ENCODE measurements at places on chromosomes 13 and 19.

GRCh38 chr13:110421696-110422385 lies 114.8 kb downstream of the COL4A2 start:
- peak overlapping the region; percentile 51 for H3K27ac ChIP-seq
- H3K4me3 ChIP-seq: no peak overlapping the region
- H3K4me1 ChIP-seq: peaks cover 4% of the 10 kb centered on the region
- no peaks in the 10 kb centered on the region for H3K36me3 ChIP-seq

GRCh38 chr19:18007044-18007916 lies 690 bp upstream of the ARRDC2 start:
- H3K4me3 ChIP-seq: peak overlapping the region; percentile 35
- peaks cover 34% of the 10 kb centered on the region for H3K36me3 ChIP-seq
- peak; percentile 91 for DNase-seq
- peaks cover 32% of the 10 kb centered on the region for H3K4me1 ChIP-seq

- H3K36me3 ChIP-seq: no peaks in the 10 kb centered on the region
- H3K4me1 ChIP-seq: peaks cover 3% of the 10 kb centered on the region
- no peak overlapping the region for H3K27ac ChIP-seq
- H3K27me3 ChIP-seq: no peaks in the 10 kb centered on the region
- DNase-seq: no peak
Observed at GRCh38 chr13:32021785-32022184, 9.8 kb upstream of the FRY start.

DNA sequence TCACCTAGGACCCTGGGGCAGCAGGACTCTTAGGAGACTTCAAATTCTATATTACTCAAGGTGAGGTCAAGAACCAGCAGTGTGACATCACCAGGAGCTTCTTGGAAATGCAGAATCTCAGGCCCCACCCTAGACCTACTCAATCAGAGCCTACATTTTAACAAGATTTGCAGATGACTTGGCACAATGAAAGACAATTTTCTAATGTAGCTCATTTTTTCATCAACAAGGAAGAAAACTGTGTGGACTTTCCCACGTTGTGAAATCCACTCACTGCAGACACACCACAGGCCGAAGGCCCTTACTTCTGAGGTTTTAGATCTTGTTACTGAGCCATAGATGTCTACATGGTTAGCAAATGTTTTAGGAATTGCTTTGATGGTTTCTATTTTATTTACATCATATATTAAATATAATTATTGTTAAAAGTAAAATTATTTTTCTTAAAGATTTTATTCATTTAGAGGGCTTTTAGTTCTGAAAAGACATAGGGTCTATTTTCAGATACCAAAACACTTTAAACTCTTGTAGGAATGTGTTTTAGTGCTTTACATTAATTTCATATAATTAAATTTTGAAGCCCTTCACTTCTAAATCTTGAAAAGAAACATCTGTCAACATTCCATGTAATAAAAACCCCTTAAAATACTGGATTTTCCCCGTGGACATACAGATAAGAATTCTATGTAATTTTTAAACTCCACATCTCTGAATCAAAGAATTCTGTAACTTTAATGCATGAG lies 18.5 kb upstream of the STARD13 start:
- no peak for DNase-seq
- H3K4me1 ChIP-seq: peaks cover 5% of the 10 kb centered on the region
- no peaks in the 10 kb centered on the region for H3K27me3 ChIP-seq
- no peak overlapping the region for H3K27ac ChIP-seq
- no peaks in the 10 kb centered on the region for H3K36me3 ChIP-seq

DNA sequence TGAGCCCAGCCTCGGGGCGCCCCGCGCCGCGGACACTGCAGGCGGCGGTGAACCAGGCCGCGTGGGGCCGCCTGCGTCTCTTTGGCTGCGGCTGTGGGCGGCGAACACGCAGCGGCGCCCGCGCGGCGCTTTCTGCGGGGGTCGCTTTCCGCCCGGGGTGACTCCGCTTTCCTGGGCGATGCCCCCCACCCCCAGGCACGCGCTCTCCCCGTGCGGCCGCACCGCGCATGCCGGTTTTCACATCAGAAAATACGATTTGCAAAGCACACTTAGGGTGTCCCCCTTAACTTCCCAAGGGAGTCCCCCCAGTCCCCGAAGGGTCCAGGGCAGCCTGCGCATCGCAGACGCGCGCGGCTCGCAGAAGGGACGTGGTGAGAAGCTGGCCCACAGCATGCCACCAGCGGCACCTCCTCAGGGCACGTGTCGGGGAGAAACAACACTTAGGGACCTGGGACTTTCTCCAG lies 5.3 kb downstream of the F7 start:
- peak; percentile 33 for DNase-seq
- H3K36me3 ChIP-seq: no peaks in the 10 kb centered on the region
- peaks cover 17% of the 10 kb centered on the region for H3K4me1 ChIP-seq

DNA sequence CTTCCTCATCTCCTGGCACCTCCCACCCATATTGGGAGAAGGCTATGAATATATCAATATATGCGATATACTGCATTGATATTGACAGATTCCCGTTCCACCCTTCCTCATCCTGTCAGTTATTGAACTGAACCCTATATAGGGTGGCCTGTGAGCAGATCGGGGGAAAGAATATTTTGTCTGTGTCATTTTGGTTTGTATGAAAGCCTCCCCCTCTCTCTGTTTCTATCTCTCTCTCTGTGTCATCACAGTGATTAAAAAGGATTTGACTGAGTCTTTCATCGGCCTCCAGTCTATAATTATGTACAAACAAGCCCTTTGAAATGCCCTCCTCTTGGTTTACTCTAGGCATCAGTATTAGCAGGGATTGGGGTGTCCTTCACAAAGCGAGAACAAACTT lies 35.7 kb downstream of the RASL11A start:
- no peaks in the 10 kb centered on the region for H3K4me1 ChIP-seq
- H3K27me3 ChIP-seq: no peaks in the 10 kb centered on the region
- H3K36me3 ChIP-seq: no peaks in the 10 kb centered on the region

DNA sequence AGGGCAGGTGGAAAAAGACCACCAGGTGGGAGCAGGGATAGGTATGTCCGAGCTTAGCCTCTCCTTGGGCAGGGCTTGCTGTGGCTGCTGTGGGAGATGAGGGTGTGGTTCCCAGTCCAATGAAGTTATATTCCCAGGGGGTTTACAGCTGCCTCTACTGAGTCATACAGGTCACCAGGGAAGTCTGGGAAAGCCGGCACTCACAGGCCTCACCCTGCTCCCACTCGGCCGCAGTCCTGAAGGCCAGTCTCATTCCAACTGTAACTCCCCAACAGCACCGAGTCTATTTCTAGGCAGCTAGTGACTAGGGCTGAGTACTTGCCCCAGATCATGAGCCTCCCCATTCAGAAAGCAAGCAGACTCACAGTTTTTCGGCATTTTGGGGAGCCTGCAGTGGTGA lies 77.1 kb downstream of the FNDC3A start:
- H3K4me3 ChIP-seq: no peak overlapping the region
- no peaks in the 10 kb centered on the region for H3K36me3 ChIP-seq
- no peak overlapping the region for H3K27ac ChIP-seq
- H3K27me3 ChIP-seq: no peaks in the 10 kb centered on the region

DNA sequence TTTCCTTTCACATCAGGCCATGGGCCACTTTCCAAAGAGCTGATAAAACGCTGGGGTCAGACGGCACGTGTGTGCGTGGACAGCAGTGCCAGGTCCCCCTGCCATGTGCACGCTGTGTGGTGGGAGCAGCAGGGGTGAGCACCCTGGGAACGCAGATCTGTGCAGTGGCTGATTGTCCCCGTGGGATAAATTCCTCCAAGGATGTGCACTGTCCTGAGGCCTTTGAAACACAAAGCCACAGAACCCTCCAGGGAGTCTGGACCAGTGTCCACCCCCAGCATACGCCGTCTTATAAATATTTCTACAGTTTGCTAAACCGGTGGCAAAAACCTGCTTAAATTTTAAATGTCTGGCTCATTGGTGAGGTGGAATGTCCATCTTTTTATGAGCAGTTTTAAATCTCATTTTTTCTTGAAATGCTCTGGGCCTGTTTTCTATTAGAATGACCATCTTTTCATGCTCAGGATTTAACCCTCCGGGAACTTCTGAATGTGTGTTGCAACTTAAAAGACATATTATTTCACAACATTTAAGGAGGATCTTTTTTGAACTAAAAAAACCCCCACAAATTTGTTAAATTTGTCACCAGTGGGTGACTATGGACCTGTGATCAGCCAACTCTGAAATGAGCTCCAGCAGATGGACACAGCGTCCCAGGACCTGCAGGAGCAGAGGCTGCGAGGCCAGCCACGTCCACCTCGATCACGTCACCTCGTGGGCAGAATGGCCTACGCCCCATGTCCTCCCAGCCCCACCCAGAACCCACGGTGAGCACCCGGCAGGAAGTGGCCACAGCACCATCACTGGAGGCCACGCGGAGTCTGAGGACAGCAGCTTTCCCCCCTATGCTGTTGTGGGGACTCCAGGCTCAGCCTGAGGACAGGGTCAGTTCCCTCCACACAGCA lies 68.6 kb downstream of the RASA3 start:
- H3K27me3 ChIP-seq: no peaks in the 10 kb centered on the region
- H3K36me3 ChIP-seq: no peaks in the 10 kb centered on the region
- H3K27ac ChIP-seq: peak overlapping the region; percentile 90
- DNase-seq: peak; percentile 90
- peak overlapping the region; percentile 43 for H3K4me3 ChIP-seq
- peaks cover 73% of the 10 kb centered on the region for H3K4me1 ChIP-seq

- peak within 1 kb of the TSS; percentile 45 for H3K27ac ChIP-seq
- H3K4me1 ChIP-seq: no peaks in the 10 kb centered on the region
- DNase-seq: no peak
- no peak within 1 kb of the TSS for H3K4me3 ChIP-seq
- no peaks in the 10 kb centered on the region for H3K36me3 ChIP-seq
- no peaks in the 10 kb centered on the region for H3K27me3 ChIP-seq
Observed at GRCh38 chr19:3135961-3136683, at the start of gene GNA15. Gene GNA15 (plus strand): TSS chr19:3136033. CDS start chr19:3136451, 418 bp downstream.

- peak overlapping the region; percentile 9 for H3K27ac ChIP-seq
- H3K27me3 ChIP-seq: no peaks in the 10 kb centered on the region
- no peaks in the 10 kb centered on the region for H3K36me3 ChIP-seq
- H3K4me3 ChIP-seq: no peak overlapping the region
- H3K4me1 ChIP-seq: peaks cover 10% of the 10 kb centered on the region
Observed at GRCh38 chr13:80083081-80083852, 257.7 kb downstream of the SPRY2 start.

GRCh38 chr19:2049741-2050348 lies 1.2 kb downstream of the MKNK2 start:
- H3K27ac ChIP-seq: peak overlapping the region; percentile 93
- peaks cover 20% of the 10 kb centered on the region for H3K36me3 ChIP-seq
- peaks cover 66% of the 10 kb centered on the region for H3K4me1 ChIP-seq
- peak overlapping the region; percentile 93 for H3K4me3 ChIP-seq

DNA sequence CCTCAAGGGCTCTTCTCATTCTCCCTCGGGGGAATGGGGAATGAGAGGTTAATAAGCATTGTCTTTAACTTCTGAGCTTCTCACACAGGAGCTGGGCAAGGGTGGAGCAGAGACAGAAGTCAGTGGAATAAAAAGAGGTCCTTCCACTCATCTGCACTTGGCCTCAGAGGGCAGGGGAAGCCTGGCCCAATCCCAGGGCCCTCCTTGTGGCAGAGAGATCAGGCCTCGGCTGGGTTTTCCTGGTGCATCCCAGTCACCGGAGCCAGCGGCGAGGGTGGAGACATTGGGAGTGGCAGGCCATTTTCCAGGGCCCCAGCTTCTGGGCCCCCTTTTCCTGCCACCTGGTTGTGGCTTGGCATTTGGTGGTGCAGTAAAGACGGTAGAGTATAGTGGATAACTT lies 10.6 kb downstream of the CALM3 start:
- peaks cover 7% of the 10 kb centered on the region for H3K4me1 ChIP-seq
- H3K36me3 ChIP-seq: peaks cover 34% of the 10 kb centered on the region
- no peak overlapping the region for H3K4me3 ChIP-seq
- peak; percentile 56 for DNase-seq
- H3K27me3 ChIP-seq: no peaks in the 10 kb centered on the region

GRCh38 chr19:39540333-39540673 lies 342 bp upstream of the EID2 start:
- peak overlapping the region; percentile 97 for H3K27ac ChIP-seq
- no peaks in the 10 kb centered on the region for H3K36me3 ChIP-seq
- no peaks in the 10 kb centered on the region for H3K27me3 ChIP-seq
- H3K4me3 ChIP-seq: no peak overlapping the region

- H3K4me3 ChIP-seq: no peak overlapping the region
- H3K4me1 ChIP-seq: no peaks in the 10 kb centered on the region
- no peak overlapping the region for H3K27ac ChIP-seq
Observed at GRCh38 chr13:39362652-39363381, 240.2 kb downstream of the LHFPL6 start.

DNA sequence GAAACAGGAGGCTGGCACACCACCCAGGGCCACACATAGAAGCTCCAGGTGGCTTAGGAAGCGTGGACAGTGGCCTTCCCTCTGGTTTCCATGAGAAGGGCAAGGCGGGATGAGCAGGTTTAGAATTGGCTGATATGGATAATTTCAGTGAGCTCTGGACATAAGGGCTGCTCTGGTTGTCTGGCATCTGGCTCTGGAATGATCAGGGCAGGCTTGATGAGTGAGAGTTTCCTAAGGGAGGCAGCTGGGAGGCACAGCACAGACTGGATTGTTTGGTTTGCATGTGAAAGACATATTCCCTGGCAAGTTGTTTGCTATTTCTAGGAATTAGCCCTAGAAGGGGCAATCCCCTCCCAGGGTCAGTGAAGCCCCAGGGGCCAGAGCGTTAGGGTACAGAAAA lies 129.5 kb downstream of the ATP8A2 start:
- H3K4me3 ChIP-seq: no peak overlapping the region
- no peaks in the 10 kb centered on the region for H3K4me1 ChIP-seq
- DNase-seq: no peak
- no peaks in the 10 kb centered on the region for H3K27me3 ChIP-seq

- H3K27ac ChIP-seq: no peak overlapping the region
- H3K36me3 ChIP-seq: no peaks in the 10 kb centered on the region
- no peaks in the 10 kb centered on the region for H3K27me3 ChIP-seq
- DNase-seq: no peak
- no peak overlapping the region for H3K4me3 ChIP-seq
Observed at GRCh38 chr13:88086577-88086976, 415.4 kb downstream of the SLITRK5 start.

GRCh38 chr13:110643324-110643723 lies 28.0 kb downstream of the NAXD start:
- no peak overlapping the region for H3K4me3 ChIP-seq
- H3K27me3 ChIP-seq: no peaks in the 10 kb centered on the region
- no peak for DNase-seq
- H3K36me3 ChIP-seq: peaks cover 32% of the 10 kb centered on the region
- no peaks in the 10 kb centered on the region for H3K4me1 ChIP-seq

DNA sequence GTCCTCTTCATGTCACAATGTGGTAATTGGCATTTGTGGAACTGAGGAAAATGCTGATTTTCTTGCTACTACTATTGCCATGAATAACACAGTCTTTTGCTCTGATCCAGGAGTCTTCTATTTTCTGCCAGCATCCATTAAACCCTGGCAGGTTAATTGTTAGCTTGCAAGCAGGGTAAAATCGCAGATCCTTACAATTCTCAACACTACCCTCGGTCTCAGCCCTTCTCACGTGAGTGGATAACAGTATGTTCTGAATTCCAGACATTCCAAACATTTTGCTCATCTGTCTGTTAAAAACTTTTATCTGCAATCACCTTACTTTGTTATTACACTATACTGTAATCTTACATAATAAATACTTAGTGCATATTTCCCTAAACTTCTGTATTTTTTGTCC lies 251.3 kb upstream of the ATXN8OS start:
- H3K36me3 ChIP-seq: no peaks in the 10 kb centered on the region
- no peaks in the 10 kb centered on the region for H3K27me3 ChIP-seq
- DNase-seq: no peak
- no peak overlapping the region for H3K4me3 ChIP-seq
- H3K4me1 ChIP-seq: no peaks in the 10 kb centered on the region

- no peaks in the 10 kb centered on the region for H3K27me3 ChIP-seq
- no peak overlapping the region for H3K4me3 ChIP-seq
- H3K4me1 ChIP-seq: no peaks in the 10 kb centered on the region
- no peak overlapping the region for H3K27ac ChIP-seq
- H3K36me3 ChIP-seq: no peaks in the 10 kb centered on the region
- no peak for DNase-seq
Observed at GRCh38 chr13:64239372-64239771, 2823.7 kb upstream of the PCDH20 start.

All from sigmoid colon (tissue), 7 donors.